HuH-7 (cell line): ENCODE measurements at places on chromosomes 13 and 19.

GRCh38 chr19:12034198-12034597 is 1.3 kb downstream of the ZNF433 start:
- no peak for DNase-seq

GRCh38 chr19:40407714-40408597 is 5.2 kb downstream of the PRX start:
- no peak for DNase-seq

DNA sequence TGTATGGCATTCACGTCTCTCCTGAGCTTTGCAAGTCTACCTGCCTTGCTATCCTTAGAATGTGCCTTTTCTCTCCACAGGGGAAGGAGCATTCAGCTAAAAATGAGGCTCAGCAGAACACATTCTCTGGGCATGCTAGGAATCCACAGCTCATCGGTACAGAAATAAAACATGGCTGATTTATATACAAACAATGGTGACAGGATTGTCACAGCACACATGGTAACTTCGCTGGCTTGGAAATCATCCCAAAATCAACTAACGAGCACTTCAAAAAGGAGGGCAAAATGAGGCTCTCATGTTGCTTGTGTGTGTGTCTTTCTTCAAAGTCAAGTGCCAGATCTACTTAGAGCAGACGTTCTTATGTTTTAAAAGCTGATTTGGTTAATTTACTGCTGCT is 373.0 kb downstream of the FGF14 start:
- no peak for DNase-seq

DNA sequence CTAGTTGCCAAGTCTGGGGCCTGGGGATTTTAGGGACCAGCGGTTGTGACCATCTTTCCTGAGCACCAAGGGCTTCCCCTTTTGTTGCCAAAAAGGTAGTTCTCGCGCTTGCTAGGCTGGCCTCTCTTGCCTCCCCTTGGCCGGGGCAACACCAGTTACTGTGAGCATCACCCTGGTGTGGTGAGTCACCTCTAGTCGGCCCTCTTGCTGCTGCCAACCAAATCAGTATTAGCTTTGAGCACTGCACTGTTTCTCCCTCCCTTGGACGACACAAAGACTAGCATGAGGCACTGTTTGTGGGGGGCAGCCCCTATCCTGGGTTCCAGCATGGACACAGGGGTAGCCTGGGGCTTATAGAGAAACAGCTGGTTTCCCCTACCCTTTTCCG is 6.9 kb downstream of the SYDE1 start:
- DNase-seq: no peak

- DNase-seq: no peak
Observed at GRCh38 chr13:108113407-108113806, 101.9 kb downstream of the LIG4 start.

GRCh38 chr13:58869566-58869965 is 1238.0 kb downstream of the PCDH17 start:
- DNase-seq: no peak

DNA sequence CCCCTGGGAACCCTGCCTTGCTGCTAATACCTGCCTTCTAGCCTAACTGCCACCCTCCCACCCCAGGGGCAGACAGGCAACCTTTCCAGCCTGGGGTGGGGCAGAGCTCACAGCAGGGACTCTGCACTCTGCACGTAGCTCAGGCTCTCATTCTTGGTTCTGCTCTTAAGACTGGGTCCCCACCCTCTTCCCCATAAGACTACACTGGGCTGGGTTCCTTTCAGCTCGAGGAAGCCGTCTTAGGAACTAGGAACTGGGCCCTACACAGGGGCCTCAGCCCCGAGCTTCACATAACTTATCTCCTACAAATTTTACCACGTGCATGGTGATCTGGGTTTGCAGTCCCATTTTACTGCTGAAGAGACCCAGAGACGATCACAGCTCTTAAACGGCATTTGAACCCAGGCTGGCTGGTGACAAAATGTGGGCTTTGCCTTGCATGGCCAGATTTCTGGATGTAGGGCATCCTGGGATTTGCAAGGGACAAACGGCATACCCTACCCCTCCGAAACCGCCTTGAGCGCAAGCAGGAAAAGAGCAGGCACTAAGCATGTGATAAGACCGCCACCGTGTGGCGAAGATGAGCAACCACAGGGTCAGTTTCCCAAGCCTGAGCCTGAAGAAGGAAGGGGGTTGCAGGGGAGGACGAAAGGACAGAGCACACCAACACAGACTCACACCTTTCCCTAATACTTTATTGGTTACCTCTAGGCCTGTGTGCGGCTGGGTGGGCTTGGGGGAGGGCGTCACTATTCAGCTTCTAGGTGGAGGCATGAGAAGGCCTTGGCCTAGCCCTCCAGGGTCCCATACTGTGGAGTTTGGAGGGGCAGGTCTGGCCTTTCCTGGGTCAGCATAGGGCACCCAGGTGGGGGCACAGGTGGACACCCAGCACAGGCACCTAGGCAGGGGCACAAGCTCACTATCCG is 5.1 kb downstream of the JUNB start:
- peak; percentile 78 for DNase-seq

DNA sequence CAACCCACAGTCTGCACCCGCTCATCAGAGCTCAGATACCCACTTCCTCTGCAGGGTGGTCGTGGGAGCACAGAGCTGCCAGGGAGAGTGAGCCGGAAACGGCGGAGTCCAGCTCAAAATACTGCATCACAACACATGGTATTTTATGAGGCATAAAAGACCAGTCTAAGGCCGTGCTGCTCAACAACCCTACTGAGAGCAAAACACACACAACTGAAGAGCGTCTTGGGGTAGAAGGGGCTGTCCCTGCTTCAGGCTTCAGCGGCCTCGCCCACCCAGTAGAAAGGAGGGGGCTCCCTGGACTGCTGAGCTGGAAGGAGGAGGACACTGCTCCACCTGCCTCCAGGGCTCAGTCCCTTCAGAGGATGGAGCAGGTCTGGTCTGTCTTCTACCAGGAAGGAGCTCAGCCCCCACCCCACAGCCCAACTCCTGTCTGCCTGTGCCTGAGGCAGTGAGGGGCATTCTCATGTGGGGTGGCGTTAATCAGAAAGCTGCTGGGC is 36.9 kb downstream of the NAXD start:
- DNase-seq: no peak

DNA sequence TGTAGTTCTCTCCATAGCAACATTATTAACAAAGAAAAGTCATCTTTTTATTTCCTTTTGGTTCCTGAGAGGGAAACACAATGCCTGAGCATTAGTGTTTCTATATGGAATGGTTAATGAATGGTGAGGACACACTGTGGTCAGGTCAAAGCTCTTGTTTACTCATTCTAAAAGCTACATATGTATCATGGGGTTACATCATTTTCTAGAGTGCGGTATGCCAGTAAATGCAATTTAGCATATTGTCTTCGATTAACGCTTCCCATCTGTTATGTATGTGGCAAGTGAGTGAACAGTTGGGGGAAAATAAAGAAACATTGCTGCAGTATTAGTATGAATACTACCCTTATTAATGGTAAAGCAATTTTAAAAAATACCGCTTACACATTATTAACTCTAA is 1152.2 kb upstream of the SPRY2 start:
- DNase-seq: peak; percentile 12
